ENCODE measurements at places on chromosomes 7 and 10. TPM values are rescaled to one million over a fixed set of nuclear protein-coding genes. Genes with fewer than 3 reads are reported as not detected.

Gene MMP21
- polyA plus RNA-seq = 0.04 TPM

Gene COL13A1
- polyA plus RNA-seq = 0.55 TPM

Gene CNTNAP2
- polyA plus RNA-seq = 0.04 TPM

Gene CPN1
- polyA plus RNA-seq = 0.29 TPM

Gene SMIM30
- 47.1 TPM for polyA plus RNA-seq

DNA sequence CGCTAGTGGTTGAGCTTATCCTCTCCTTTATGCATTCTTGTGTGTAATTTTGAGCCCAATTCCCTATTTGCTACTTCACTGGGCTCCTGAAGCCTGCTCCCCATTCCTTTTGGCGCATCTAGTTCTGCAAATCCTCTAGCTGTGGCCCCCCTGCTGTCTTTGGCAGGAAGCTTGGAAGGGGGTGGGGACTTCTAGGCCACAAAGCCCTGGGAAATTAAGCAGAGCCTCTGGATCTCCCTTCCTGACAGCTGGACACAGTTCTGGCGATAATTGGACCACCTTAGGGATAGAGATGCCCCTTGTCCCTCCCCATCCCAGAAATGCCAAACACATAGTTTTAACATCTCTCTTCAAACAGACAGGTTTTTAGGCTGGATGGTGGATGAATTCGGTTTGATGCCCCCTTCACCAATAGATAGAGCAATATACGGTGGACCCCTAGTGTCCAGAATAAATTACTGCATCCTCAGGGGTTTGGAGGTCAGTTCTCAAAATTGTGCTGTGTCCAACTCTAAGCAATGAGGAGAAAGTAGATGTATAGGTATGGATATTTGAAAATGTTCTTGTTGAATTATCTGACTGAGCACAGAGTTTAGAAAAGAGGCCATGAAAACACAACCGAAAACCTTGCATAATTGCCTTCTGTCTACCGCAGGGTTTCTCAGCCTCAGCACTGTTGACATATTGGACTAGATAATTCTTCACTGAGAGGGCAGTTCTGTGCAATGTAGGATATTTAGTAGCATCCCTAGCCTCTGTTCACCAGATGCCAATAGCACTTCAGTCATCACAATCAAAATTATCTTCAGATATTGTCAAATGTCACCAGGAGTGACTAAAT lies 75.5 kb downstream of the PAPSS2 start:
- DNase-seq = peak; percentile 41

GRCh38 chr10:71952745-71953144 lies 11.4 kb upstream of the CHST3 start:
- no peak for DNase-seq

GRCh38 chr7:83267141-83267631 lies 104.5 kb upstream of the PCLO start:
- peak; percentile 21 for DNase-seq

- no peak for DNase-seq
Measured at GRCh38 chr7:141610671-141611070, 59.5 kb downstream of the AGK start.

Measured in A549 (cell line).